ENCODE measurements at places on chromosomes 11 and 22.

GRCh38 chr11:30239025-30239424, 8.2 kb downstream of the FSHB start:
- no peak for DNase-seq

- no peak for DNase-seq
Observed at GRCh38 chr11:87917111-87917510, 258.1 kb downstream of the RAB38 start.

DNA sequence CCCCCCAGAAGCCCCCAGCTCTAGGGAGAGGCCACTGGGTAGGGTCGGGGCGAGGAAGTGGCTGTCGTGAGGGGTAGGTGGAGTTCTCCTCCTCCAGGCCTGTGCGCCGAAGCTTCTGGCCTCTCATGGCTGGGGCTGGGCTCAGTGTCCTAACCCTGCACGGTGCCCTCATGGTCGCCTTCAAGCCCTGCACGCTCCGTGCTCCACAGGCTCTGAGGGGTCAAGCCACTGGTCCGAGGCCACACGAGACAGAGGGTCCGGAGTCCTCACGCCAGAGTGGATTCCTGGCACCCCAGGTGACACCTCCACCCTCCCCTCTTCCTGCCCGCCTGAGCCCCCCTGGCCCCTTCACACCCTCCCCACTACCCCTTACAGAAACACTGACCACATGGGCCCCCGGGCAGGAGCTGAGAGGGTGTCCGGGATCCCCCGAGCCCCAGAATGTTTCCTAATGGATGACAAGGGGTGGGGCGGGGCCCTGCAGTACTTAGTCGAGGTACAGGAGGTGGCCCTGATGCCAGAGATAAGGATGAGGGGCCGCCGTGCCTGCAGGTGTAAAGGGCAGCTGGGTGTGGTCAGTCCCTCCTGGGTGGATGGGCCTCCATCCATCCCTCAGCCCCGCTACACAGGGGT, 997 bp upstream of the CDHR5 start:
- no peak for DNase-seq

DNA sequence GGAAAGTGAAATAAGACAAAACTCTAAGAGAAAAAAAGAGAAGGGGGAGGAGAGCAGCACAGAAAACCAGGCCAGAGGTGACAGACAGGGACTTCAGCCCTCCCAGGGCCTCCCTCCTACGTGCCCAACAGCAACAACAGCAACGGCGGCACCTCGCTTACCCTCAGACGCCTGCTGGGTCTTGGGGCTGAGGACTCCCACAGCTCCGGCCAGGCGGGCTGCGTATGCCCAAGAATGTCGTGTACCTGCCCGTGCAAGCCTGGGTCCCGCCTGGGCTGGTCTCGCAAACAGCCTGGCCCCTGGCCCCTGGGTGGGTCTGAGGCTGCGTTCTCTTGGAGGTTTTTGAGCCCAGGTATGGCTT, 30.5 kb downstream of the ARAP1 start:
- peak; percentile 31 for DNase-seq

DNA sequence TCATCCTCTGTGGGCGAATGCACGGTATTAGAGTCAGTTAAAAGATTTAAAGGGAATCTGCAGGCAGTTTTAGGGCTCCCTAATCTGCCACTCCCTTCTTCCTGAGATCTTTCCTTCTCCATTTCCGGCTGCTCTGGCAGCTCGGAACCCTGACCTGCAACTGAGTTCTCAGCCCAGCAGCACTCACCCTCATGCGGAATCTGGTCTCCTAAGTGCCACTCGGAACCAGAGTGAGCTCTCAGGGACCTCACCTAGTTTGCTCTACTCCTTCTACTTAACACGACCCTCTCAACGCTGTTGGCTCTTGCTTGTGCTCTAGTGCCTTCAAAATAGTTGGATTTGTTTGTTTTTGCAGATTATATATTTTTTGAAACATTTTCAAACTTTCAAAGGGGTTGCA, 19.3 kb upstream of the IL10RA start:
- no peak for DNase-seq

DNA sequence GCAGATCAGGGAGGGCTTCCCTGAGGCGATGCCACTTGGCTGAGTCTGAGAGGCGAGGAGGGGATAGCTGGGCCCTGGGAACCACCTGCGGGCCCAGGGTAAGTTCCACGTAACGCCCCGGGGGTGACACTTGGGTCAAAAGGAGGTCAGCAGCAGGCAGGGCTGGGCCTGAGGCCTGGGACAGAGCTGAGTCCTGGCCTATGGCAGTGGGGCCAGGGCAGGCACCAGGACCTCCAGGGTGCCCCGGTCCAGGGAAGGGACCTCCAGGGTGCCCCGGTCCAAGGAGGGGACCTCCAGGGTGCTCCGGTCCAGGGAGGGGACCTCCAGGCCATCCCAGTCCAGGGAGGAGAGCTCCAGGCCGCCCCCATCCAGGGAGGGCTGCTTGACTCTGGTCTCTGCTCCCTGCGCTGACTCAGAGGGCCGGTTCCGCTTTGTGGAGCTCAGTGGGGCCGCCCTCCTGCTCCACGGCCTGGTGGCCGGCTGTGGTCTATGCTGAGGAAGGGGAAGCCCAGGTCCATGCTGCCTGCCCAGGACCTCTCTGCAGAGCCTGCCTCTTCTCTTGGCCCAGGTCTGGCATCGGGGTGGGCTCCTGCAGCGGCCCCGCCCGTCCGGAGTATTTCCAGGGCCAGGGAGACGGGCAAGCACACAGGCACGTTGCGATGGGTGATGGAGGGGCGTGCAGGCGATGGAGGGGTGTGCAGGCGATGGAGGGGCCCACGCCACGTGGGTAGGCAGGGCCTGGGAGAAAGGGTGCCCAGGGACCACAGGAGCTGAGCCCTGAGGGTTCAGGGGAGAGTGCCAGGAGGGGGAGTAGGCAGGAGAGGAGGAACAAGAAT, 19.5 kb upstream of the WNT7B start:
- no peak for DNase-seq

- no peak for DNase-seq
Observed at GRCh38 chr11:44139565-44140330, 44.3 kb downstream of the EXT2 start.

- DNase-seq, result peak; percentile 65
Observed at GRCh38 chr11:96267496-96268032, 75.4 kb downstream of the MAML2 start.

DNA sequence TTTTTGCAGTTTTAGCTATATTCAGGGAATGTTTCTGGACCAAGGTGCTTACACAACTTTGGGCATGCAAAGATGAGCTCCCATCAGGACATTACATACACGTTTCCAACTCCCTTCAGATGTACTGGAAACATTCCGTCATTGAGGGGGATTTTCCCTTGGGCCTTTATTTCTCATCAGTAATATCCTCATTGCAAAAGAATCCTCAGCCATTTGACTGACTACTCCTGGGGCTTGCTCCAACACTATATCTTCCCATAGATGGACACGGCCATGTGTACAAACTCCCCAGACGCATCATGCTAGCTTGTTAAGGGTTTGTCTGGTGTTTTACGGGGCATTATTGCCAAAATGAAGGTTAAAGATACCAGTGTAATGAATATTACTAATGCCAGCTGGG, 59.3 kb upstream of the NUP160 start:
- DNase-seq, result no peak

DNA sequence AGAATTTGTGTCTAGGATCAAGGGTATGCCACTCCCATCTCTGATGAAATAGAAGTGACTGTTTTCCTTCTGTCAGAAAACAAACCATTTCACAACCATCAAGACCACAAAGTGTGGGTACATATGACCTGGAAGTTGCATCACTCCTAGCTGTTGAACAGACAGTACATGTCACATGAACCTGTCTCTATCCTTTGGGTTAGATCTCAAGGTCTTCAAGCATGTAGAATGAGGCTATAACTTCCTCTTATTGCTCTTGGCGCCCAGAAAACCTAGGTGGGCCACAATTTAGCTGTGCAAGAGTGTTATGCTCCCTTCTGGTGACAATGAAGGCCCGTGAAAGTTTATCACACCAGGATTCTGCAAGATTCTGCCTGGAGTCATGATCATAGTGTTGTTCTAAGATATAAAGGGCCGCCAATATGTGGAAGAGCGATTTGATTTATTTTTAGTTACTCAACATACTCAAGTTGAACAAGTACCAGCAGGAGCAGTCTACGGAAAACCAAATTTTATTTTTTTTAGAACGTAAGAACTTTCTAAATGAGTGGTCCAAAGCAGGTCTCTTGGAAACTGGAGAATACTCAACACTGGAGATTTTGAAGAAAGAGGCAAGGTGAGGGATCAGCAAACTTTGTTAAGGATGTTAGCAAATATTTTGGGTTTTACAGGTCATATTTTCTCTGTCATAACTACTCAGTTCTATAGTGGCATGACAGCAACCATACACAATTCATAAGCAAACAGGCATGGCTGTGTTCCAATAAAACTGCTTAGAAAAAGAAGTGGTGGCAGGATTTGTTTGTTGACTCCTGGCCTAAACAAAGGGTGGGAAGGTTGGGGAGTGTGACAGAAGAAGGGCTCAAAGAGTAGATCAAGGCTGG, 101.8 kb downstream of the USP35 start:
- no peak for DNase-seq

- DNase-seq, result no peak
Observed at GRCh38 chr11:112662554-112662953, 298.7 kb upstream of the NCAM1 start.

DNA sequence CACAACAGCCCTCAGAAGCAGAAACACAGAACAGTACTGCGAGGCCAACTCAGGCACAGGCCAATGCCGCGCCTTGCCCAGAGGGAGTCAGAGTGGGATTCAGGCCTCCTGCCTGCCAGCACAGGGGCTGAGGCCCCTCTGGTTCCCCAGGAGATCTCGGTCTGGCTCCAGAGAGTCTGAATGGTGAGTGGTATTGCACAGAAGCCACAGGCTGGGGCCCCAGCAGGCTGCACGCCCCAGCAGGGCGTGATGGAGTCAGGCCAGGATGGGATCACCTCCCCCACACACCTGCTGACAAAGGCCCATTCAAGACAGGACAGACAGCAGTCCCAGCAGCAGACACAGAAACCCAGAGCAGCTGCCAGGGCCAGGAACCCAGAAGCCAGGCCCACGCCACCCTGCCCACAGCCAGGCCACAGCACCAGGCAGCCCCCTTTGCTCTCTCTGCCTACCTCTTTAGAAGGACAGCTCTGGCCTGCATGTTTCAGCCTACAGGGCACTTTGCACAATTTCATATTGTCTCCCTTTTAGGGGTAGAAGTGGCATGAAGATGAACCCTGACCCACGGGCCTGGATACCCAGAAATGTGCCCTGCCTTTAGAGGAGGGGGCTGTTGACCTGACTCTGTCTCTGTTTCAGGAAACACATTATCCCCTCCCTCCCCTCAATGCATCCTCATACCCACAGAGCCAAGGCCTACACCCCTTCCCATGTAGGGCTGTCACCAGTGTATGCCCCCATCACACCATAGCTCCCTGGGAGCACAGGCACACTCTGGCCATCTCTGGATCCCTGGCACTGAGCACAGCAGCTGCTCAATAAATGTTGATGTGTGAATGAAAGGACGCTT, 6.1 kb downstream of the FXYD6 start:
- DNase-seq, result peak; percentile 33

DNA sequence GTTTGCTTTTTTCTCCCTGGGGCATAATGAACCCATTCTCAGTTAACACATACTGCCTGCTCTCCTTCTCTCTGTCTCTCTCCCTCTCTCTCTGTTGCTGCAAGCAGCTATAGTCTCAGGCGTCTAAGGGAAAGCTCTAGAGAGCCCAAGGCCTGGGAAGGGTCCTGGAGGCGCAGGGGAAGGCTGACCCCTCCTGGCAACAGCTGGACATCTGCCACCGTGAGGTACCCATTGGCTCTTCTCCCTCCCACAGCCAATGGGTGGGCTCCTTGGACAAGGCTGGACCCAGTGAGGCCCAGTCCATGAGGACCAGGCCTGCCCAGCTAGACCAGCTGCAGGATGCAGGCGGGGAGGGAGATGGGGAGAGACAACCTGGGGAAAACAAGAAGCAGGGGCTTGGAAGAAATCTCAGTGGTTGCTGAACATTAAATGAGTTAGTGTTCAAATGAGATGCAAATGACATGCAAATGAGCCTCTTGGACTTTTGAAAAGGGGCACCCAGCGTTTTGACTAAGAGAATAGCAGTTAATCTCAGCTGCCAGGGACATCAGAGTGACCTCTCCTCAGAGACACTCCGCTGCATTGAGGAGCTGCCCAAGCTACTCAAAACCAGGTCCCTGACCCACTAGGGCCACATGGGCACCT, 349.7 kb downstream of the BUD13 start:
- DNase-seq, result no peak

- DNase-seq, result peak; percentile 18
Observed at GRCh38 chr11:61172888-61173287, 11.7 kb upstream of the VPS37C start.

GRCh38 chr11:1538153-1538552, 33.9 kb downstream of the DUSP8 start:
- DNase-seq, result no peak

DNA sequence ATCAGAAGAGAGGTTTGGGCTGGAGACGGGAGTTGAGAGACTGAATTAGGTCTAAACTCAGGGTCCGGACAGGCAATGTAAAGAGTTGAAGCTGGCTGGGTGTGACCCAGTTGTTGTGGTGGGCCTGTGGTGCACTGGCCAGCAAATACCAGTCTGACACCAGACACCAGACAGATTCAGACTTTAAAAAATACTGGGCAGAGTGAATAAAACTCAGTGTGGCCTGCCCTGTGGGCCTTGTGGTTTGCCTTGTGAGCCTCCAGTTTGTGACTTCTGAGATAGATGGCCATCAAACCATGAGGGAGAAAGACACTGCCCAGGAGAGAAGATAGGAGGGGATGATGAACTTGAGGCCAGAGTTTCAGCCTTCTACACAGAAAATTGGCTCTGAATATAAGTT, 25.8 kb downstream of the RCN1 start:
- DNase-seq, result no peak

DNA sequence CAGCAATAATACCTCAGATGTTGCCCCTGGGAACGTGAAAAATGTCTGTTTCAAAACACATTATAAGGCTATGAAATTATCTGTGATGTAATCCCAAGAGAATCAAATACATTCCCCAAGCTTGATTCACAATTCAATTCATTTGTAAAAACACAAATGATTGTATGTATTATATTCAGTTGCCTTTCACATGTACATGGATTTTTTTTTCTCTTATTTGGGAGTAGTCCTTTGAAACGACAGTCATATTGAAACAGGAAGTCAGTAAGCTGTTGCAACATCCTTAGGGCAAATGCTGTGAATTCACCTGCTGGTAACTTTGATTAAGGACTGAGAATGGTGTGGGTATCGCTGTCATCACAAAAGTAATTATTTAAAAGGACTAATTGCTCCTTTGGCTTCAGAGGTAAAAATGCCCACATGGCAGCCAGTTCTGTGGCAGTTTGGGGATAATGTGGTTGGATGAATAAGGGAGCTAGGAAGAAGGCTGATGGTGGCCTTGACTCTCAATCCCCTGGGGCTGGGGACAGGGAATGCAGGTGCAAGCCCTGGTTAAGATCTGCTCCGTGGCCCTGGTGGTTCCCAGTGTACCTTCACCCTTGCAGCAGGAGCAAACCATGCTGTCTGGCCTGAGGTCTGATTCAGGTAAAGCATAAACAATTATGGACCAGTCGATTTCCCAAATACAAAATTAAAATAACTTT, 13.2 kb downstream of the EHF start:
- DNase-seq, result no peak

DNA sequence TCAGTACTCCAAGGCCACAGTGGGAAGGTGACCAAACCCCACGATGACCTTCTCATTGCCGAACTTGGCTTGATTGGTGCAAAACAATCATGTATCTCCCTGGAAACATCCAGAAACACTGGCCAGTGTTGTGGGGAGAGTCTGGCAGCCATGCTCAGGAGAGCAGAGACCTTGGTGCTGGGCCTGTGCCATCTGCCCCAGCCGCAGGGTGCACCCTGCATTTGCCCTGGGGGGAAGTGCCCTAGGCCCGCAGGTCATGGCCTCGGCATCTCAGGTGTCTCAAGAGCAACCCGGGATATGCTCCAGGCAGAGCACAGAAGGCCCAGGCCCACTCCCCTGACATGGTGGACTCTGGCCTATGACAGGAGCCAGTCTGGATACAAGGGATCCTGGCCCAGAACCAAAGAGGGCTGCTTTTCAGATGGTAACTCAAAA, 23.7 kb downstream of the ARVCF start:
- no peak for DNase-seq

Data from activated naive CD4-positive, alpha-beta T cell treated with anti-CD3 and anti-CD28 coated beads, Interleukin-2, amount 50 U/mL, for 72 hours (primary cell).